ENCODE measurements at places on chromosomes 2 and 18. TPM values are rescaled to one million over a fixed set of nuclear protein-coding genes. Genes with fewer than 3 reads are reported as not detected.

GPR45 gene
- not detected for total RNA-seq

KCNJ13 gene
- total RNA-seq = not detected

LBX2 gene
- 0.11 TPM for total RNA-seq

ASB3 gene
- total RNA-seq = 49.2 TPM

GALNT3 gene
- total RNA-seq = 8.0 TPM

GNLY gene
- total RNA-seq = not detected

HK2 gene
- total RNA-seq = 16.2 TPM

ZNF516 gene
- total RNA-seq = 41.8 TPM

CCDC141 gene
- total RNA-seq = 1.2 TPM

ALLC gene
- total RNA-seq = not detected

WNT6 gene
- total RNA-seq = not detected

UPP2 gene
- not detected for total RNA-seq

TRIM43 gene
- not detected for total RNA-seq

LHCGR gene
- not detected for total RNA-seq

SKOR2 gene
- total RNA-seq = 0.15 TPM

EN1 gene
- not detected for total RNA-seq

FSHR gene
- total RNA-seq = not detected

TSGA10 gene
- 1.1 TPM for total RNA-seq

FARSB gene
- total RNA-seq = 41.2 TPM

FBXO36 gene
- total RNA-seq = 10.2 TPM

TRABD2A gene
- 7.6 TPM for total RNA-seq

COLEC11 gene
- 0.07 TPM for total RNA-seq

RAB27B gene
- 0.11 TPM for total RNA-seq

ACKR3 gene
- total RNA-seq = 3.8 TPM

DNAJC5G gene
- total RNA-seq = not detected

NAT8 gene
- not detected for total RNA-seq

NUP35 gene
- total RNA-seq = 38.4 TPM

RBM43 gene
- 0.59 TPM for total RNA-seq

CDH20 gene
- total RNA-seq = 0.31 TPM

GPN1 gene
- total RNA-seq = 41.7 TPM

UGT1A10 gene
- not detected for total RNA-seq

ELOA2 gene
- not detected for total RNA-seq

AGXT gene
- total RNA-seq = not detected

HOXD3 gene
- total RNA-seq = not detected

FAM237A gene
- not detected for total RNA-seq

SLC11A1 gene
- not detected for total RNA-seq

TUBA3E gene
- total RNA-seq = not detected

PIEZO2 gene
- total RNA-seq = 6.5 TPM
